ENCODE measurements at places on chromosomes 3 and 15.

DNA sequence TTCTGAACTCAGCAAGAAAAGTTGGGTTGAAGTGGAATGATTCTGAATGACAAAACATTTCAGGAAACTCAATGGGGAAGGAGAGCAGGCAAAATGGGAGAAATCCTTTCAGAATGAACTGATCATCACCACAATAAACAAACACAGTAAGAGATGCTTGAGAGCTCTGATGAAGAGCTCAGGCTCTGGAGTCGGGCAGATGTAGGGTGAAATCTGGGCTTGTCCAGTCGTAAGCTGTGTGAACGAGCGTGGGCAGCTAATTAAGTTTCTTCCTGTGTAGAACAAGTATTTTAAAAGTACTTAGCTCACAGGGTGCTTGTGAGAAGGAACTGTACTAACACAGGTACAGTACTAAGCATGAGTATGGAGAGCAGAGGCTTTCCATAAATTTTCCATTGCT is 406.2 kb downstream of the FOXP1 start:
- no peak for DNase-seq

DNA sequence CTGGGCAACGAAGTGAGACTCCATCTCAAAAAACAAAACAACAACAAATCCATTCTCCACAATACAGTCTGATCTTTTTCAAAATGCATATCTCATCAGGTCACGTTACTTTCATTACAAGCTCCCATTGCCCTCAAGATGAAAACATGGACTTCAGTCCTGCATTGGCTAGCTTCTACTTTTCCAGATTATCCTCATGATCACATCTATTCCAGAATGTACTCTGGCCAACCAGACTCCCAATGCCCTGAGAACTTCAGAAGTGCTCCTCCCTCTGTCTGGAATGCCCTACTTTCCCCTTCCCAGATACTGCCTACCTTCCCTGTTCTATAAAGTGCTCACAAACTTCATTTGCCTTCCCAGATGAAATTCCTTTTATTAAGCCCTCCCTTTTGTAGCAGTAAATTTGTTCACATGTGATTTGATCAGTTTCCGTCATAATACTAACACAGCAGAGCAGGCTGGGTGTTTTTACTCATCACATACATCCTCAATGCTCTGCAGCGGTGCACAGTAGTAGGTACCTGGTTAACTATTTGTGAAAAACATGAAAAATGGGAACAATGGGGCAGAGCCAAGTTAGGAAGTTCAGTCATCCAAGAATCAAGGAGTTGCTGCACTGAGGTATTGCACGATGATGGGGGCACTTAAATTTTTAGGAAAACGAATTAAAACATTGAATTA is 5.3 kb downstream of the RPL22L1 start:
- no peak for DNase-seq

DNA sequence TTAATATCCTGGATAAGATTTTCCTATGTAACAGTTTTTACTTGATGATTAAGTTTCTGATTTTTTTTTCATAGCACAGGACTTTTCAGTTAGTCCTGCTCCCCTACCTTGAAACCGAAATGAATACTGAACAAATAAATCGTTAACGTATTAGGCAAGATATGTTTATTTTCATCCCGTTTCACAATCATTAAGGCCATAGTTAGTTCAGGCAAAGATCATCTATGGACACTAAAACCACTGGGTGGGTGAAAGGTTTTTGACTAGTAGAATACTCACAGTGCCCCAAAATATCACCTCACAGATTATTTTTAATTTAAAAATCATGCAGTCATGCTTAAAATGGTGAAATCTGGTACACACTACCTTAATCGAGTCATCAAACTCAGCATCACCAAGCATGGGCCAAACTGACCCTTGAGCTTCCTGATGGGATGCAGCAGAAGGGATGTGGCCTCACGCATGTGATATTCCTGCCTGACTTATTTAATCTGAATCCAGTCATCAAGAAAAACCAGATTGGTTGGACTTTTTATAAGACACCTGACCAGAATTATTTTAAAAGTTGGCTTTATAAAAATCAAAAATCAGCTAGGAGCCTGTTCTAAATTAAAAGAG is 365.0 kb downstream of the LPP start:
- no peak for DNase-seq

- DNase-seq, result no peak
Measured at GRCh38 chr3:124748560-124749198, 18.4 kb downstream of the UMPS start.

DNA sequence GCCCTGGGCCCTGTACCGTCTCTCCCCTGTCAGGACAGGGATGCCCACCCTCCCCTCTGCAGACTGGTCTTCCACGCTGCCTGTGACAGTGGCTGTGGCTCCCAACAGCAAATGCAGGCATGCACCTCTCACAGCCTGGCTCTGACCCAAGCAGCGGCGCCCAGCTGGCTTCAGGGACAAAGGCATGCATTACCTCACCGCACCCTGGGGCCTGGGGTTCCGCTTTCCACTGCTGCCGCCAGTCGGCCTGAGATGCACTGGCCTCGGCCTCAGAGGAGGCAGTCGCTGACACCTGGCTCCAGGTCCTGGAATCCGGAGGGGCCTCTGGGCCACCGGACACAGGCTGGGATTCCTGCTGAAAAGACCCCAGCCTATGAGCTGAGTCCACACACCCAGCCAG is 70.3 kb downstream of the SCN5A start:
- no peak for DNase-seq

DNA sequence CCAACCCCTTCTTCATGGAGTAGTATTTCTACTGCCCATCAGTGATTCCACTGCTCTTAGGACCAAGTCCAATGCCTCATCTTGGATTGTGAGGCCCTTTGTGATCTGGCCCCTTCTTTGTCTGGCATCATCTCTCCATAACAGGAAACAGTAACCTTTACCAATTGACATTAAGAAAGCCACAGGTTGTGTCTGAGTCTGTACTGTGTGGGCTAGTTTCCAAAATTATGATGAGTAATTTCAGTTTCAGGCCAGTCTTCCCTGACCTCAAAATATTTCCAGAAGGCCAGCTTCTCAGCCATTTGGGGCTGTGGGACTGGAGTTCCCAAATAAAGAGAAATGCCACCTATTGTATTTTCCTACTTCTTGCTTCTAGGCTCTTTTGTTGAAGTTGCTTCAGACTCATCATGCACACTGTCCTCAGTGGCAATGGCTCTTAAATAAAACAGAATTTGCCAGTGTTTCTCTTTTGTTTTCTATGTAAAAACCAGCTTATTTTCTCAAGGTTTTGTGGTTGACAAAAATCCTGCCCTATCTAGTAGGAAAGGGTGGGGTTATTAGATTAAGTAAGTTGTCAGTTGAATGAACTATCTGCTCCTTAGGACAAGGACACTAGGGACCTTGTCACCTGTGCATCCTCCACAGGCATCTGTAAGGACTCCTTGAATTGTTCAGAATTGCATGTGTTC is 47.0 kb upstream of the ACKR4 start:
- DNase-seq, result no peak
